ENCODE measurements at places on chromosomes 6 and 20.

GRCh38 chr6:25900843-25901242, 26.8 kb upstream of the SLC17A3 start:
- DNase-seq, result no peak

- DNase-seq, result no peak
These were observed 58.6 kb downstream of the EFCAB8 start for GRCh38 chr20:32917191-32917950.

GRCh38 chr20:2311329-2311728, 15.5 kb downstream of the TGM3 start:
- DNase-seq, result no peak

- no peak for DNase-seq
These were observed 39.6 kb downstream of the LAMA4 start for GRCh38 chr6:112214739-112215269.

DNA sequence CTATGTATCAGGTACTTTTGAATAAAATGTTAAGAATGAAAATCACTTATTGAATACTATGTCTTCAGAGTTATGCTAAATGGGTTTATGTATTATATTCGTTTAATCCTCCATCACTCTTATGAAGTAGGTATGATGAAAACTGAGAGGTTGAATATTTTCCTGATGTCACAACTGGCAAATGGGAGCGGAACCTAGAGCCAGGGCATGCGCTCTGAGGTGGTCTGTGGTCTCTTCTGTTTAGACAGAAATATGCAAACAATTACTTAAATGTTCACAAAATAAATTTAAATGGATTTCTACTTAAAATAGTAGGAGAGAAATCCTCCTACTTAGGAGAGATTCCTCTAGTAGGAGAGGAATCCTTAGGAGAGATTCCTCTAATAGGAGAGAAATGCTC, 21.3 kb upstream of the UTRN start:
- DNase-seq, result no peak

DNA sequence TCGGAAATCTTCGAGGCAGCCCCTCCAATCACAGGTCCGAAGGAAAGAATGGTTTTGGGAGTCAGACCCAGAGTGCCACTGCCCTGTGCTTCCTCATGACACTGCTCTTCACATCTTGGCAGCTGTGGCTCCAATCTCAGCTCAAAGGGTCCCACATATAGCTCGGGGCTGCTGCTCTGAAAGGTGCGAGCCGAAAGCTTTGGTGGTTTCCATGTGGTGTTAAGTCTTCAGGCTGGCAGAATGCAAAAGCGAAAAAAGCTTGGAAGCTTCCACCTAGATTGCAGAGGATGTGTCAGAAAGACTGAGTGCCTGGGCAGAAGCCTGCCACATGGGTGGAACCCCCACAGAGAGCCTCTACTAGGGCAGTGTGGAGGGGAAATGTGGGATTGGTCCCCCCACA, 314.3 kb upstream of the CHD6 start:
- DNase-seq, result no peak

Data from natural killer cell treated with Interleukin-12 subunit alpha and Interleukin-12 subunit beta and Interleukin-15 and Interleukin-18, amount 100 ng/mL, for 72 hours (primary cell).